ENCODE measurements at places on chromosomes 12 and 14.

GRCh38 chr14:50985859-50986331, 41.6 kb upstream of the PYGL start:
- ATAC-seq = peak; percentile 11

GRCh38 chr14:69153873-69154270, 953 bp upstream of the DCAF5 start:
- ATAC-seq = no peak

DNA sequence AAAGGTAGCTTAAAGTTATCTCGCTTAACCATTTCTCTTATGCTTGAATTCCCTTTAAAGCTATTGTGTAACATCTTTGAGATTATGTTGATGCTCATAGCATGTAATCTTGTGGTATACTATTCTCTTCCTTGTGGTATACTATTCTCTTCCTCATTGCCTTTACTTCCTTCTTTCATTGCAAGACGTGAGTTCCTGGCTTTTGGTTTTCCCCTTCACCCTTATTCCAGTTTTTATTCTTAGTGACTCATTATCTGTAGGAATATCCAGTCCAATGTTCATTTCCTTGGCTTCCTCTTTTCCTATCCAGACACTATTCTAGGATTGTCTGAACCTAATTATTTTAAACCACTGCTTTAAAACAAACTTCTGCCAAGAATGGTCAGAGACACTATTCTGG, 564.0 kb downstream of the CCER1 start:
- no peak for ATAC-seq

DNA sequence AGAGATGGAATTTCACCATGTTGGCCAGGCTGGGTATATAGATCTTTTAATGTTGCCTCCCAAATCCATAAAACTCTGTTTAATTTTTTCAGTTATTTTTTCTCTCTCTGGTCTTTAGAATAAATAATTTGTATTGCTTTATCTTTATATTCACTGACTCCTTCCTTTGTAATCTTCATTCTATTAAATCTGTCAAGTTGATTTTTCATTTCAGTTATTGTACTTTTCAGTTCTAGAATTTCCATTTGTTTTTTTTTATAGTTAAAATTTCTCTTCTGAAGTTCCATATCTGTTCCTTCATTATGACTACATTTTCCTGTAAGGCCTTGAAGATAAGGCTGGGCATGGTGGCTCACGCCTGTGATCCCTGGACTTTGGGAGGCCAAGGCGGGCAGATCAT, 13.6 kb upstream of the SPPL3 start:
- no peak for ATAC-seq

DNA sequence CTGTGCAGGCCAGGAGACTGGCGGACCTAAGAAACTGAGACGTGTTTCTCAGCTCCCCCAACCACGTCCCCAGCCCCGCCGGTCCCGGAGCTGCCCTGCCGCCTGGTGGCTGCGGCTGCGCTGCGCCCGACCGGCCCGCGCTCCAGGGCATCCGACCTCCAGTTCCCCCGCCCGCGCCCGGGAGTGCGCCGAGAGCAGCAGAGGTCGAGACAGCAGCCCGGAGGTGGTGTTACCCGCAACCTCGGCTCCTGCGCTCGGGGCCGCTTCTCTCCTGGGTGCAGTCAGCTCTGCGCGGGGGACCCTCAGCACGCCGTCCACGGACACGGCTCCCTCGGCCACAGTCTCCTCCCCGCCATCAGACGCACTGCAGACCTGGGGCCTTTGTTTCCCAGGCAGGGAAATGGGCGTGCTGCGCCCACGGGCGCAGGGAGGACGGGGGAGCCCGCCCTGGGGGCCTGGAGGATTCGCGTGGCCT, 21.6 kb upstream of the GPR132 start:
- peak; percentile 59 for ATAC-seq

GRCh38 chr12:50617657-50618056, 112.9 kb downstream of the DIP2B start:
- ATAC-seq = no peak

DNA sequence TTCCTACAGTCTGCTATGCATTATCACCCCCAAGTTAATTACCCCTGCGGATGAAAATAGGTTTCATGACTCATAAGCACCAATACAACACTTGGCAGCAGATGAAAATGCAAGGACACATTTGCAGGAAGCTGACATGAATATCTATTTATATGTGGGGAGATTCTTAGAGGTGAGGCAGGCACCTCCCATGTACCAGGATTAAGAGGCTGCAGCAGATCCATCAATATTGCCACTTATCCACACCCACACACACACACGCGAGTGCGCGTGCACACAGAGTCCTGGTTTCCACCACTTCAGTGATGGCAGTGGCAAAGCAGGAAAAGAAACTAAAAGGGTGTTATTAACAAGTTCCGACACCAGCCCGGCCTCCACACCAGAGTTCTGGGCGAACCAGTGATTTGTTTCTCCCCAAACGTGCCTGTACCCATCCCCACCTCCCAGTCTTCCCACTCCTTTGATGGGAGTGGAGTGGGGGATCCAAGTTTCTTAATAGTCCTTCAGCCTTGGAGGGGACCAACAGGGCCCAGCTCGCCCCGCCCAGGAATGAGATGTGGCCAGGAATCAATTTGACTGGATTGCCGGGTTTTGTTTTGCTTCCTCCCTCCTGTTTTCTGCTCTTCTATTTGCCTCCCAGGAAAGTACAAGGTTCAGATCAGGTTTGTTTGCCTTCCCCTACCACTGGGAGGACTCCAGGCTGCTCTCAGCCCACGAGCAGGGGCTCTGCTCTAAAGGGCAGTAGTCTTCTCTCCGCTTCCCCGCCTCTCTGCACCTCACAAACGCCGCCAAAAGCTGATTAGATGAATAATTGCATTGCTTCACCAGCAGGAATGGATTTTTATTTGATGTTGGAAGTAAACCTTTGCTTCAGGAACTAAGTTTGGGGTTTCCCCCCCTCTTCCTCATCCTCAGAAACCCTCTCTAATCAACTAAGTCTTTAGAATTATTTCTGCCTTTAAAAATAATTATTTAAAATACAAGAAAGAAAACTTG, 5.2 kb downstream of the IRF2BPL start:
- no peak for ATAC-seq

- ATAC-seq = no peak
Observed at GRCh38 chr12:15827136-15827535, 37.9 kb upstream of the EPS8 start.

GRCh38 chr14:32367516-32367915, 38.4 kb downstream of the AKAP6 start:
- ATAC-seq = no peak

DNA sequence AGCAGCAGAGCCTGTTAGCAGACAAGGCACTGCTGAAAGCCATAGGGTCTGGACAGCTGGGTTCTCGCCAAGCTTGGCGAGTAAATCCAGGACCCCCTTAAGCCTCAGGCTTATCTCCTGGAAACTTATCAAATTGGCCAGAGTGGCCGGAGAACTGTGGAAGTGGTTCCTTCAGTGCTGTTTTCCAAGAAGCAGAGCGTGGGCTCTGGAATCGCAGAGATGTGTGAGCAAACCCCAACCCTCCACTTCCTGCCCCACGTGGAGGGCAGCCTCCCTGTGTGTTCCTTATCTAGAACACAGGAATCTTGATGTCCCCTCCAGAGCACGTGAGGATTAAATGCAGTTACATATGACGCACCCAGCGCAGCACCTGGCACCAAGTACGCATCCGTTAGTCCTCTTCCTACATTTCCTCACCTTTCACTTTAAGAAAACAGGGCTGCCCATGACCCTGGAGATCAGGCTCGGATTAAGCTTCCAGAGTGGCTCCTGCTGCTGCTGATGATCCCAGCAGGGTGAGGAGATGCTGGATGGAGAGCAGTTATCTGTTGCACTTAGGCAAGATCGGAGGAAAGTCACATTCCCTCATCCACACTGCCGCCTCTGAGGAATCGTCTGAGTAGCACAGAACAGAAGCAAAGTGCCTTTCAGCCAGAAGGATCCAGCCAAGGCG, 35.0 kb downstream of the MMAB start:
- no peak for ATAC-seq

GRCh38 chr14:75175677-75176141, 703 bp downstream of the TMED10 start:
- ATAC-seq = no peak

DNA sequence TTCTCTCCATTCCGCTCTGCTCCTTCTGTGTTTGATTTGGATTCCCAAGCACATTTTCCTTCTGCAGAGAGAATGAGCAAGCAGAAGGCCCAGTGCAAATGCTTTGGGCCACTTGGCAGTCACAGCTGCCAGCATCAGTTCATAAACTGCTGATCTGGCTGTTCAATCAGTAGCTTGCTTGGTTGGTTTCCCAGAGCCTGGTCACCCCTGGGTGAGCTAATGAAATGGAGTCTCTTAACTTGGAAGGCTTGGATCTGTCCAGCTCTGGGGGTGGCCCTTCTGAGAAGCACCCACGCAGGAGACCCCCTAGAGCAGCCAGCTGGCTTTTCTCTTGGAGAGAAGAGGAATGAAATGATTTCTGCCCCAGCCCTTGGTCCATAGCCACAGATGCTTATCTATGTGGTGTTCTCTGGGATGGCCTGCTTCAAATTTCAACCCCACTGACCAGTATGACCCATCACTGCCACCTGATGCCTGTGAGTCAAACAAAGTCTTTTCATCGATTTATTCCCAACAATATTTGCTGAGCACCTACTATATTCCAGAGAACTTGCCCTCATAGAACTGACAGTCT, 30.3 kb downstream of the FAIM2 start:
- no peak for ATAC-seq

GRCh38 chr12:88153959-88154358, 11.9 kb downstream of the TMTC3 start:
- ATAC-seq = no peak

DNA sequence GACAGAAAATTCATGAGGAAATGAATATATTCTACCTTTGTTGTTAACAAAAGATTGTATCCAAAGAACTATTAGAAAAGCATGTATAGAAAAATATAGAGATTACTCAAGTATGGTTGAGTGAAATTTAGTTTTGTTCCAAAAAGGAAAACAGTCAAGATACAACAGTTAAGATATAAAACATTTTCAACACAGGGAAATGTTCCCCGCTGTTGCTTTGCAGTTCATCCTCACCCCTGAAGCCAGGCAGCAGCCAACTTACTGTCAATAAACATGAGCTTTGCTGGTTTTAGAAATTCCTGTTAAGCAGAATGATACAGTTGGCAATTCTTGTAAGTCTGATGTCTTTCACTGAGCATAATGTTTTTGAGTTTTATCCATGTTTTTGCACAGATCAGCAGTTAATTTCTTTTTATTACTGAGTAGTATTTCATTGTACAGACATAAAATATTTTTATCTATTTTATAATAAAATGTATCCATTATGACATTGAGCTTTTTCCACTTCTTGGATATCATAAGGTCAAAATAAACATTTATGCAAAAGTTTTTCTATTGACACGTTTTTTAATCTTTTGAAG, 1.2 kb upstream of the CLEC2B start:
- ATAC-seq = no peak

GRCh38 chr12:127245437-127245836, 1021.5 kb upstream of the TMEM132C start:
- ATAC-seq = no peak

- no peak for ATAC-seq
Observed at GRCh38 chr12:27802936-27803335, 22.9 kb upstream of the MANSC4 start.

DNA sequence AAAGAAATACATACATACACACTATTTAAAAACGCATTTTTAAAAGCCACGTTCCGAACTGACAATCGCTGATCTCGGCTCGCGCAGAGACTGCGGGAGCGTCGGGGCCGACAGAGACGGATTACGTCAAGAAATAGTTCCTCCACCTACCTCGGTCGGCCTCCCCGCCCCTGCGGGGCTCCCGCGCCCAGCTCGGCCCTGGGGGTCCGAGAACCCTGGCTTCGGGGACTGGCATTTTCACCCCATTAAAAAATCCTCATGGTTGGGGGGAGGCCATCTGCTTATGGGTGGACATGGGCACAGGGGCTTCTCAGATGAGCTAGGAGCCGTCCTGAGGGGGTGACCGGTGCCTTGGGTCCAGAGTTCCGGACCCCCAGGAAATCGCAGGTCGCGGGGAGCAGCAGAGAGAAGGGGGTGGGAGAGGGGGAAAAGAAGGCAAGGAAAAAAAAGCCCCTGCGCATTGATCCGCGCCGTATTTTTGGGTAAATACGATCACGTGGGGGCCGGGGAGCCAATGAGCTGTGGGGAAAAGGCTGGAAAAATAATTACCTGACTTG, 324 bp upstream of the HOXC9 start:
- ATAC-seq = peak; percentile 63

GRCh38 chr14:54627219-54627539, 60.3 kb downstream of the SAMD4A start:
- peak; percentile 41 for ATAC-seq

GRCh38 chr14:96103560-96104460, 64.6 kb downstream of the C14orf132 start:
- ATAC-seq = no peak

DNA sequence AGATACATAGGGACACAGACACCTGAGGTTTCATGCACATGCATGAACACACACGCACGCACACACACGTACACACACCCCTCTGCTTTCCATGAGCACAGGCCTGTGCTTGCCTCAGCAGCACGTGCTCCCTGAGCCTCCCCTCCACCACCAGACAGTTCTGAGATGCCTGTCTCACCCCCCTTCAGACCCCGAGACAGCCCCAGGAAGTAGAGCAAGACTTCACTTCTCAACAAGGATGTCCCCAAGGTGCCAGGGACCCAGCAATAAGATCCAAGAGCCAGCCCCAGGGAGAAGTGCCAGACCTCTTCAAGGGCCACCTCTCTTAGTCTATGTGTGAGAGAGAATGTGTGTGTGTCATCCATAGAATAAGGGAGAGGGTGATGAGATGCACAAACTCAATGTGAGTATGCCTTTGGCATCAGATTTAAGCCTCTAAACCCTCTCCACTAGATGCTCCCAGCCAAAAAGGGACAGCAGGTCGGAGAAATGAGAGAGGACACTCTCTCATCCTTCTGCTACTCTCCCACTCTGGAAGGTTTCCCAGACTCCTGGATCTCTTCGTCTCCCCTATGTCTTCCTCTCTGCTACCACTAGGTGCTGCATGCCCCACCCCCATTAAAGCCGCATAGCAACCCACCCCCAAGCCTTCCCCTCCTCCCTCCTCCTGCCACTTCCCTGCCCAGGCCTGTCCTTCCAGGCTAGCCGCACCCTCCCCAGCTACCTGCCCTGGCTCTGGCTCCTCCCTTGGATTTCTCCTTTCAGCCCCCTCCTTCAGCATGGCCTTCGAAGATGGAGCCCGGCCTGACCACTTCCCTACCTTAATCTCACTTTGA, 7.7 kb downstream of the RARG start:
- no peak for ATAC-seq

GRCh38 chr14:56858422-56858821, 48.1 kb upstream of the OTX2 start:
- ATAC-seq = no peak

DNA sequence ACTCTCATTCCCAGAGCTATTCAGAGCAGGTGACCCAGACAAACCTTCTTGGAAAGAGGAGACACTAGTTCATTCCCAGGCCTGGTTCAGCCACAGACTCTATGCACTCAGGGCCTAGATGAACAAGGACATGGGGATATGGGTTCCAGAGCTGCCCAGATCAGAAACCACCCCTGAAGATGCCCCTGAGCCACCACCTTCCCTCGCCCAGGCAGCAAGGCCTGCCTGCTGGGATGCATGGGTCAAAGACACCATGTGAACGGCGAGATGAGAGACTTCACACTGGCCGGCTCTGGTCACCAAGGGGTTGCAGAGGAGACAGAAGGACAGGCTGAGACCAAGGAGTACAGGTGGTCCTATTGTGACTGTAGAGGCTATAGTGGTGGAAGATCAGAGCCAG, 4.1 kb downstream of the SERPINA12 start:
- ATAC-seq = no peak

GRCh38 chr12:52667509-52667908, 12.7 kb downstream of the KRT1 start:
- no peak for ATAC-seq

GRCh38 chr12:29024117-29024516, 125.0 kb upstream of the FAR2 start:
- ATAC-seq = no peak

Data from motor neuron (in vitro differentiated cells).